Endodermal cell (in vitro differentiated cells): ENCODE measurements at places on chromosomes 3 and 15. TPM values are rescaled to one million over a fixed set of nuclear protein-coding genes. Genes with fewer than 3 reads are reported as not detected.

GRCh38 chr3:174110761-174111160 is 713.2 kb downstream of the NLGN1 start:
- no peaks in the 10 kb centered on the region for H3K27me3 ChIP-seq
- H3K36me3 ChIP-seq = no peaks in the 10 kb centered on the region
- no peaks in the 10 kb centered on the region for H3K4me1 ChIP-seq
- H3K27ac ChIP-seq = no peak overlapping the region
- no peak for DNase-seq
- H3K4me3 ChIP-seq = no peak overlapping the region

Gene CAPN3
- total RNA-seq = 0.63 to 0.80 TPM (median 0.77 TPM) in 3 replicates

GRCh38 chr3:42067326-42067725 is 23.8 kb upstream of the TRAK1 start:
- no peak for DNase-seq
- peak overlapping the region; percentile 92 for H3K27ac ChIP-seq
- no peaks in the 10 kb centered on the region for H3K27me3 ChIP-seq
- H3K36me3 ChIP-seq = no peaks in the 10 kb centered on the region
- no peak overlapping the region for H3K4me3 ChIP-seq

DNA sequence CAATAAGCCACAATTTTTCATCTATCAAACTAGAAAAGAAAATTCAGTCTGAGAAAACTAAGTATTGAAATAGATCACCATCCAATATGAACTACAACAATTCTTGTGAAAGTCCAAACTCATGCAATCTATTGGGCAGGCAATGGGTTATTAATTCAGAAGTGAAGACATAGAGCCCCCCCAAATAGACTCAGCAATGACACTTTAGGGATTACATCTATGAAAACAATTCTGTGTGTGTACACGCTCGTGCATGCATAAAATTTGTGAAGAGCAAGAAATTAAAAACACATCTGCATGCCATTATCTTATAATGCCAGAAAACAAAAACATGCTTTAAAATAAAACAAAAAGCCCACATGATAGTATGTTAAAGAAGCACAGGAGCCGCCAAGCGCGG is 151.3 kb downstream of the NR1I2 start:
- no peak for DNase-seq
- no peak overlapping the region for H3K4me3 ChIP-seq
- H3K27ac ChIP-seq = no peak overlapping the region

DNA sequence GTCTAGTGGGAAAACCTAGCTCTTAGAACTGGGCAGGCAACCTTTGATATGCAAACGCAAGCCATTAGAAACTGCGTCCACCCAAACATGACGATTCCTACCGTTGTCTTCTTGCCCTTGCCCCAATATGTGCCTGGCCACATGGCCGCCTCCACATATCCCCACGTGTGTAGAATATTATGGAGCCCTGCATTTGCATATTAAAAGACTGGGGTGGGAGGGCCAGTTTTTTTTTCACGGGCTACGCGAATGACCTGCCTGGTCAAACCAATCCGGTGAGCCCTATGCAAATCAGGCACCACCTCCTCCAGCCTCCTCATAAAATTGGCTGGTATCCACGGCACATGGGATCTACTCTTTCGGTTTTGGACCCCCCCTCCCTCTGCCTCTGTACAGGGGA is 381.0 kb upstream of the RGMA start:
- H3K4me1 ChIP-seq = no peaks in the 10 kb centered on the region
- no peaks in the 10 kb centered on the region for H3K27me3 ChIP-seq
- H3K4me3 ChIP-seq = no peak overlapping the region
- no peak for DNase-seq

DNA sequence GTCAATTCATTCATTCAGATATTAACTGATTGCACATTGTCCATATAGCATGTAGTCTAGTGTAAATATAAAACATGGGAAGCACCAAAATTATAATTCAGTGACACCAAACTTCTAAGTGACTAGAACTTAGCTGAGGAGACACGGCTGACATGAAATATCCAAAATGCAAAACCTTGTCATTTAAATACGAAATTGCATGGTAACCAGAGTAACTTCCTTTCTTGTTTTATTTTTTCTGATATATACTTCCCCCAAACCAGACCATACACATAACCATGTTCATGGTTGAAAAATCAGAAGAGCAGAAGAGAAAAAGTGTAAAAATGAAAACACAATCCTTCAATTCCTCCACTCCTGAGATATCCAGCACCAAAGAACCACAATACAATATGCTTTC is 38.0 kb downstream of the CBLB start:
- H3K27me3 ChIP-seq = no peaks in the 10 kb centered on the region
- H3K36me3 ChIP-seq = no peaks in the 10 kb centered on the region
- peaks cover 3% of the 10 kb centered on the region for H3K4me1 ChIP-seq
- no peak overlapping the region for H3K27ac ChIP-seq
- DNase-seq = no peak
